ENCODE measurements at places on chromosomes 7 and 10.

DNA sequence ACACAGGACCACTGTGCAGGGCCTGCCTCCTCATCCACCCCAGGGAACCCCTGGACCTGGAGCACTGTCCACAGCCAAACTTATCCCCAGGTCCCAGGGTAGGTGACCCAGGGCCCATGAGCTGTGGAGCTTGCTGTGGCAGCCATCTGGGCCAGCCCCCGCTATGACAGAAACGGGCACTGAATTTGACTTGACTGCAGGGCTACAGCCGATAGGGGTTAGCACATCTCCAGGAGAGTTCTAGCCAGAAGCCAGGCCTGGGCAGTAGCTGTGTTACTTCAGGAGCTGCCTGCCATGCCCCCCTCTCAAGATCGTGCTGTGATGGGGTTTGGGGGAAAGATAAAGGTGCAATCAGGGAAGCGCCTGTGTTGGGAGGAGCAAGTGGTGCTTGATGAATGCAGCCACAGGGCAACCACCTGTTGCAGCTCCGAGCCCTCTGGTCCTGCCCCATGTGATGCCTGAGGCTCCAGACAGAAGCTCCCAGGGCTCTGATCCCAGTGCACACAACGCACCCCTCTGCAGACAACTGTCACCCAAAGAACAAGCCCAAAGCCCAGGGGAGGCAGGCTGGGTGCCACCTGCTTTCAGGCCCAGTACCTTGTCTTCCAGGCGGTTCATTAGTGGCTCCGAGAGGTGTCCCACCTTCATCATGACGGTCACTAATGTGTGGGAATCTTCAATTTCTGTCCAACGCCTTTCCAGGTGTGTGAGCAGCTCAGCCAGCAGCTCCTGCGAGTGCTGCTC, 6.5 kb downstream of the TBRG4 start:
- DNase-seq: no peak

GRCh38 chr7:111784296-111784695, 222.0 kb upstream of the IMMP2L start:
- no peak for DNase-seq

- DNase-seq: no peak
These were observed 88.8 kb upstream of the RET start for GRCh38 chr10:42988069-42988468.

- DNase-seq: no peak
These were observed 50.5 kb downstream of the POT1 start for GRCh38 chr7:124879103-124879502.

DNA sequence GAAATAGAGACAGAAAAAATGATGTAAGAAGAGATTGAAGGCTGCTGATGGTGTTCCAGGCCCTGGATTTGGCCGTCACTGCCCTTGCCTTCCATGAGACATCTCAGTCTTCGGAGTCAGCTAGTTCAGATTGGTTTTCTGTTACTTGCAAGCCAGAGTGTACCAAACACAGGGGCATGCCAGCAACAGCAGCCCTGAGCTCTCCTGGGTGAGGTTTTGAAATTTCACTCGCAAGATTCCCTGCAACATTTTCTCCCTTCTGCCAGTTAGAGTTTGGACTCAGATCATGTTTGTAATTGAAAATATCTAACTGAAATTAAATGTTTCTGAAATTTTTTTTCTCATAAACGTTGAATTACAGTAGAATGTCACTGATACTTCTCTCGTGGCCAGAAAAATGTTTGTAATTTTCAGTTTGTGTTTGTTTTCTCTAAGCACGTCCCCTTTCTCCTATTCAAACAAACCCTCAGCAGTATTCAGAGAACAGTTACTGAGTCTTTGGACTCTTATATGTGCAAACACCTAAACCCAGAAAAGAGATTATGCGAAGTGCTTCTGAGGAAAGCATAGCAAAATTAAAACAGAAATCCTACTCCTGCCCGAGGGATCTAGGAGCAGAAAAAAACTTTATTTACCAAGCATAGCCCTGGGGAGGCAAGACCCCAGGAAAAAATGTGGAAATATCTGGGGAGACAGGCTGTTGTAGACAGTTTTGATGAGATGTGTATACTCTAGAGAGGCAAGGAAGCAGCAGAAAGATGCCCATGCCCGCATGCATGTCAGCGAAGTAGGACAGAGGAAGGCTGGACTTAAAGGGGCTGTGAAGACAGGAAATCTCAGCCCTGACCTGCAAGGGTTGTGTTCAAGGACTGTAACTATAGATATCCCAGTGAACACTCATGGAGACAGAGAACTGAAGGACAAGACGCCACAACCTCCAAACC, 43.0 kb upstream of the NAMPT start:
- DNase-seq: no peak

GRCh38 chr10:98795467-98795866, 348.7 kb upstream of the HPS1 start:
- DNase-seq: no peak

DNA sequence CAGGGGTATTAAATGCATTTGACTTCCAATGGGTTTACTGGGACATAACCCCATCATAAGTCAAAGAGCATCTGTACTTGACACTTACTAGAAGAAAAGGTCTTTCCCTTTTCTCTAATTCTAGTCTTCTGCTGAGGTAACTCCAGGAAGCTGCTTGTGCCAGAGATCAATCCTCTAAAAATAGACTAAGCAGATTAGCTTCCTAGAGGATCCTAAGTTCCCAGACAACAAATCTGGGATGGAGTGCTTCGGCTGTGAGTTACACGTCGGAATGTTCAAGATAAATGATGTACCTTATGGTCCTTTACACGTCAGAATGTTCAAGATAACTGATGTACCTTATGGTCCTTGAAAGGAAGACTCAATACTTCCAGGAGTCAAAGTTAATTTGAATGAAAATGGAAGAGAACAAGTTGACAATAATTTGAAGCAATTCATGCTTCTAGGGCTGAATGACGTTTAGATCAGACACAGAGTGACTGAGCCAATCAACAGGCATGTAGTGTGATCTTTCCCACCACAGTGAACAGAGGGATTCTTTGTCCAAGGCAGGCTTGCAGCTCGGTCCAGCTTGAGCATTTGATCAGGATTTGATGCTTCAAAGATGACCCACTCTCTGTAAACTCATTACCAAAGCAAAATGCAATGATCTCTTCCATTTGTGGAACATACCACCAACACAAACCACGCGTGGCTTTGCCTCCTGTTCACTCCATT, 63.8 kb downstream of the SLC37A3 start:
- DNase-seq: no peak

DNA sequence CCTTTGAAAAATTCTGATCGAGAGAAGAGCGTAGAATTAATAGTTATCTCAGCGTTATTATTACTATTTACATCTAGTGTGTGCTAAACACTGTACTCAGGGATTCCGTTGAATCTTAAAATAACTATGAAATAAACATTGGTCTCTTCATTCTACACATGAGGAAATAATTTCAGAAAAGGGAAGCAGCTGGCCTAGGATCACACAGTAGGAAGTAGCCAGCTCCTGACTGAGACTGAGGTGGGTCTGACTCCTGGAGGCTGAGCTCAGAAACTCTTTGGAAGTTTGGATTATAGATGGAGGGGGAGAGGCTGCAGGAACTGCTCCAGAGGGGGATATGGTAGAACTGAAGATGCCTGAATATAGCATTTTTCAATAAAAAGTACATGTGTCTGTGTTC, 183.9 kb upstream of the WDR11 start:
- DNase-seq: no peak

GRCh38 chr7:2760098-2760889, 72.3 kb downstream of the AMZ1 start:
- no peak for DNase-seq

DNA sequence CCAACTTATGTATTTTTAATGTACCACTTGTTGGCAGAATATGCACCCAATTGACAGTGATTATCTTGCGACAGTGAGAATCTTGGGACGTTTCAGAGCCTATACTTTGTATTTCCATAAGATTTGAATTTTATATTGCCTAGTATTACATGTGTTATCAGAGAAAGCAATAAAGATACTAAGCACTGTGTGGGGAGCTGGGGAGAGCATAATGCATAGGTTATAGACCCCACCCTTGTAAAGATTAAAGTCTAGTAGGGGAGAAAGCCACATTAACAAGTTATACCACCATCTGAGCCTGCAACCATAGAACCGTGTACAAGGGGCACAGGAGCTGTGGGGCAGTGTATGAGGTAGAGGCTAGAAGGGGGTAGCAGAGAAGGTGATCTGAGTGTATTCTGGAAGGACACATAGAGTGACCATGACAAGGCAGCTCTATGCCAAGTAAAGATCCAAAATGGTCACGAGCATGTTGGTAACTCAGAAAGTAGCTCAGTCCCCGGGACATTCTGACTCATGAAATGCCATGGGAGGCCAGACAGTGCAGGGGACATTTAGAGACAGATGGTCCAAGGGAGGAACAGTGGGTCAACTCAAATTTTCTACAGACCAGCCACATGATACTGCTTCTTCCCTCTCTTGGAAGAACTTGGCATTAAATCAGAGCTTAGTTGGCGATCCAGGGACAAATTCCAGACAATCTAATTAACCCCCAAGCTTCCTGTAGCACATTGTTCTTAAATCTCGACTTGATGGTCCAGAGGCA, 84.5 kb downstream of the ADRA2A start:
- no peak for DNase-seq

DNA sequence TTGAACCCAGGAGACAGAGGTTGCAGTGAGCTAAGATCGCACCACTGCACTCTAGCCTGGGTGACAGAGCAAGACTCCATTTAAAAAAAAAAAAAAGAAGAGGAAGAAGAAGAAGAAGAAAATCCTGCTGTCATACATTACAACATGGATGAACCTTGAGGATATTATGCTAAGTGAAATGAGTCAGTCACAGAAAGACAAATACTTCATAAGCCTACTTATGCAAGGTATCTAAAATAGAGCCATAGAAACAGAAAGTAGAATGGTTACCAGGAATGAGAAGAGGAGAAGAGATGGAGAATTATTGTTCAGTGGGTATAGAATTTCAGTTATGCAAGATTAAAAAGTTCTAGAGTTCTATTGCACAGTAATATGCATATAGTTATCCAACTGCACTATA, 466.5 kb downstream of the PLXNA4 start:
- no peak for DNase-seq

- DNase-seq: peak; percentile 54
These were observed 882 bp upstream of the LRRC61 start for GRCh38 chr7:150322114-150322832.

GRCh38 chr10:11424456-11425295, 186.8 kb downstream of the USP6NL start:
- DNase-seq: no peak

DNA sequence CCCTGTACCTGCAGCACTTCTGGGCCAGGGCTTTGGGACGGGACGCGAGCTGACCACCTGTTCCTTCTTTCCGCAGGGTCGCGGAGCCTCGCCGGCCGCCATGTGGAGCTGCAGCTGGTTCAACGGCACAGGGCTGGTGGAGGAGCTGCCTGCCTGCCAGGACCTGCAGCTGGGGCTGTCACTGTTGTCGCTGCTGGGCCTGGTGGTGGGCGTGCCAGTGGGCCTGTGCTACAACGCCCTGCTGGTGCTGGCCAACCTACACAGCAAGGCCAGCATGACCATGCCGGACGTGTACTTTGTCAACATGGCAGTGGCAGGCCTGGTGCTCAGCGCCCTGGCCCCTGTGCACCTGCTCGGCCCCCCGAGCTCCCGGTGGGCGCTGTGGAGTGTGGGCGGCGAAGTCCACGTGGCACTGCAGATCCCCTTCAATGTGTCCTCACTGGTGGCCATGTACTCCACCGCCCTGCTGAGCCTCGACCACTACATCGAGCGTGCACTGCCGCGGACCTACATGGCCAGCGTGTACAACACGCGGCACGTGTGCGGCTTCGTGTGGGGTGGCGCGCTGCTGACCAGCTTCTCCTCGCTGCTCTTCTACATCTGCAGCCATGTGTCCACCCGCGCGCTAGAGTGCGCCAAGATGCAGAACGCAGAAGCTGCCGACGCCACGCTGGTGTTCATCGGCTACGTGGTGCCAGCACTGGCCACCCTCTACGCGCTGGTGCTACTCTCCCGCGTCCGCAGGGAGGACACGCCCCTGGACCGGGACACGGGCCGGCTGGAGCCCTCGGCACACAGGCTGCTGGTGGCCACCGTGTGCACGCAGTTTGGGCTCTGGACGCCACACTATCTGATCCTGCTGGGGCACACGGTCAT, 13.3 kb downstream of the GPR146 start:
- DNase-seq: no peak

- DNase-seq: no peak
These were observed 276.1 kb upstream of the NEBL start for GRCh38 chr10:21172930-21173801.

GRCh38 chr7:74092321-74092963, 8.8 kb downstream of the LIMK1 start:
- DNase-seq: no peak

DNA sequence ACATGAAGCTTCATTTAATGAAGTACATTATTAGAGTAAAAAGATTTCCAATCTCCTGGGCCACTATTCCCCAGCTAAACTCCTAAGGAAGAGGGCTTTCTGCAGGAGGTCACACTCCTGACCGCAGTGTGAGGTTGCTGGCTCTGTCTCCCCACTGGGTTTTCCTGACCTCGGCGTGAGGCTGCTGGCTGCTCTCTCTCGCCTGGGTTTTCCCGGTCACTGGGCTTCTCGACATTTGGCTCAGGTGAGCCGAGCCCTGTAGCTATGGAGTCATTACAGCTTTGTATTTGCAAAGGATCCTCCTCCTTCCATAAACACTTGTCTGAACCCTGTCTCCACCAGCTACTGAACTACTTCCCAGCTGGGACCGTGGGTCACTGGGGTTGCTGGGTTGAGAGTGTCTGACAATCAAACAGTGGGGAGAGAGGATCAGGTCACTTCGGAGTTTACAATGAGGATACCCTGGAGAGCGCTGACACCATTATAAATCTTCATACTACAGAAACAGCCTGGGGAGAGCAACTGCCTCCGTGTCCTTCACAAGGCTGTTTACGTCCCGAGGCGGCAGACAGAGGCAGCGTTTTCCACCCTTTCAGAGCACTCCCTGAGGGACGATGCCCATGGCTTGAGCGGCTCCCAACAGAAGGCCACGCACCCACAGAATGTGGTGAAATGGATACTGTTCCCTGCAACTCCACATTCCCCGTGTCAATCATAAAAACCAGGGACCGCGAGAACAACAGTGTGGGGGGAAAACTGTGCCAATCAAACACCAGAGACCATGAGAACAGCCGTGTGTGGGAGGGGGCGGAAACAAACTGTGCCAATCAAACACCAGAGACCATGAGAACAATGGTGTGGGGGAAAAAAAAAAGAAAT, 226.2 kb downstream of the ZMYND11 start:
- no peak for DNase-seq

DNA sequence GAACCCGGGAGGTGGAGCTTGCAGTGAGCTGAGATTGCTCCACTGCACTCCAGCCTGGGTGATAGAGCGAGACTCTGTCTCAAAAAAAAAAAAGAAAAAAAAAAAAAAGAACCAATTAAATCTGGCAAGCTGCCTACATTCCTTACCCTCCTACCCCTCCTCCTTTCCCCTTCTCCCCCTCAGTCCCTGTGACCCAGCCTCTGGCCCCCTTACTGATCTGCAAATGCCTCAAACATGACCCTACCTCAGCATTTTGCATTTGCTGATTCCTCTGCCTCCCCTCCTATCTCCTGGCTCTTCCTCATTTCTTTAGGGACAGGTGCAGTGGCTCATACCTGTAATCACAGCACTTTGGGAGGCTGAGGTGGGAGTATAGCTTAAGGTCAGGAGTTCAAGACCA, 19.3 kb downstream of the CDHR3 start:
- DNase-seq: no peak

All from activated CD4-positive, alpha-beta T cell treated with anti-CD3 and anti-CD28 coated beads for 4 hours (primary cell).